ENCODE measurements at places on chromosomes 3 and 15.

GRCh38 chr15:68374168-68374745, 57.7 kb downstream of the ITGA11 start:
- no peak for DNase-seq

- DNase-seq = no peak
Observed at GRCh38 chr3:192170031-192170430, 557.3 kb downstream of the FGF12 start.

DNA sequence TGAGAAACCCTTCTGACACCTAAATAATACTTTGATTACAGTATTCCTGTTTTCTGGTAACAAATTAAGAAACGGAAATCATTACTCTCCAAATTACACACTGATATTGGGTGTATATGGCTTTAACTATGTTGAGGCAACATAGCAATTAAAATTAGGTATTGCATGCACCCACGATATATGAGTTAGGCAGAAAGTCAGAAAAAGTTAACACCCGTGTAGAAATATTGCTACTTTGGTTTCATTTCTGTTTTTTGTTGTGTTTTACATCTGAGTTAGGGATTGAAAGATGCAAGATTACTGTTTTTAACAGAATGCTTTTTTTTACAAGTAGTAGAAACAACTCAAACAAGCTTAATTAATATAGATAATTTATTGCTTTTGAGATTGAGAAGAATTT, 327.8 kb downstream of the GBE1 start:
- no peak for DNase-seq

GRCh38 chr3:12222775-12223485, 64.2 kb upstream of the TIMP4 start:
- no peak for DNase-seq

DNA sequence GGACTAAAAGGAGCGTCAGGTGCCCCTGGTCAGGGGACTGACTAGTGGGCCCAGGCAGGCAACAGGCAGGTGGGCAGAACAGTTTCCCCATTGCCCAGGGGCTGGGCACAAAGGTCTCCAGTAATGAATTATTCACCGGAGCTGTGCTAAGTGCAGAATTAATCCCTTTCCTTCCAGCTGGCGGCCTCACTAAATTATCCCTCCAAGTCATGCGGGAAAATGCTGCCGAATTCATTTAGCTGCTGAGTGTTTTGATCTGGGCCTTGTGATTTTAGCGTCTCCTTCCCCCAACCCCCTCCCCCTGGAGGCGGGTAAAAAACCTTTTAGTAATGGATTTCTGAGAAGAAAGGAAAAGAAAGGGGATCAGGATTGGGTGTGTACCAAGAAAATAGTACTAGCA, 47.2 kb downstream of the CCDC33 start:
- no peak for DNase-seq

GRCh38 chr3:64351713-64352638, 126.7 kb upstream of the PRICKLE2 start:
- DNase-seq = no peak

DNA sequence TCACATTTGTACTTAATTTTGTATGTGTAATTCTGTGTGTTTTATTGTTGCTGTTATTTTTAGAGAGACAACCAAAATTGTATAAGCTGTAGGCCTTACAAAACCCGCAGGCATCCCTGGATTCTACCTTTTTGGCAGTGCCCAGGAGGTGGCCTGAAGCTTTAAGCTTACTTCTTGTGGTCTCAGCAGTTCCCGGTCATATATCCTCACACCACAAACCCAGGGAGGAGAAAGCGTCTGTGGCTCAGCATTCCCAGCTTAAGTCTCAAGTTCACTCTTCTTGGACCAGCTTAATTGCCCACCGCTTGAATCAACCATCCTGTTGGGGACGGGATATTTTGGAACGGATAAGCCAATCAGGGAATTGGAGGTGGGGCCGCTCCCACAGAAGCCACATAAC, 36.7 kb downstream of the C2CD4A start:
- no peak for DNase-seq

DNA sequence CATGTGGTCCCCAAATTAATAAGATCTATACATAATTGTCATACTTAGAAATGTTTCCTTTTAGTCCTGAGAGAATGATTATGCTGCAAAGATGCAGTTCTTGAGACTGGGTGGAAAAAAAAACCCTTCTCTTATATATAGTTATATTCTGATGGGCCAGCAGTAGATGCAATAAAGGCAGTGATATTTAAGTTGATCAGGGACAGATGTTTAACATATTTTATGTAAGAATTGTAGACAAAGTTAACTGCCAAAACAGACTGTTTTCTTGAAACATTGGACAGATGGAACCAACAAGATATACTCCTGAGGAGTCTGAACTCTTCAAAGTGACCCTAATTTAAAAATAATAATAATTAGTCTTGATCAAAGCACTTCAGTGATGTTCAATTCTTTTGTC, 172.0 kb upstream of the LRIG1 start:
- no peak for DNase-seq

DNA sequence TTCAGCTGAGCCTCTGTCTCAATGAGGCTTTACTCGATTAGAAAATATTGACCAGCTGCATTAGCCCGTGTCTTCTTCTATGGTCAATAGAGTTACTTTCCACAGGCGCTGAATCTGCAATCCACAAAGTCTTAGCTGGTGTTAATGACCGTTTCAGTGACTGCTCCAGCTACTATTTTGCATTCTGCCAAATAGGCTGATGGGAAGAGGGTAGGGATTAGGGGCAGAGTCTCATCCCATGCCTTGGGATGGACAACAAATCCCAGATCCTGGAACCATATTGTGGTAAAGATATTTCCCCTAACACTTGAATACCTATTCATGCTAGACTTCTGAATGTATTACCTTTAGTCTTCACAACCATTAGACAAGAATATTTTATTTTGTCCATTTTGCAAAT, 29.5 kb upstream of the MAGI1 start:
- no peak for DNase-seq

DNA sequence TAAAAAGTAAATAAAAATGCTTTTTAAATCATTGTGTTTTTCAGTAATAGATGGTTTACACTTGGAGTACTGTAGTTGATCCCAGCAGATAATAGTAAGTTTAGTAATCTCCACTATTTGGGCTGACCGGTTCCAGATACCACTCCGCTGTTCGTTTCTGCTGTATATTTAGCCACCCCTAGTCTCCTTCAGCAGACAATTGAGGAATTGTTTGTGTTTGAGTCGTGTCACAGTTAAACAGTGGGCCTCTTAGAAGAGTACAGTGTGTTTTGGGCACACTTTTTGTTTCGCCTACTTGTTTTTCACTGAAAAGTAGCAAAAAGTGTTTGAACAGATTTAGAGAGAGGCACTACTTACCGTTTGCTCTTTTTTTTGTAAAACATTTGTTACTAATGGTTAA, 33.2 kb downstream of the PAK2 start:
- no peak for DNase-seq

DNA sequence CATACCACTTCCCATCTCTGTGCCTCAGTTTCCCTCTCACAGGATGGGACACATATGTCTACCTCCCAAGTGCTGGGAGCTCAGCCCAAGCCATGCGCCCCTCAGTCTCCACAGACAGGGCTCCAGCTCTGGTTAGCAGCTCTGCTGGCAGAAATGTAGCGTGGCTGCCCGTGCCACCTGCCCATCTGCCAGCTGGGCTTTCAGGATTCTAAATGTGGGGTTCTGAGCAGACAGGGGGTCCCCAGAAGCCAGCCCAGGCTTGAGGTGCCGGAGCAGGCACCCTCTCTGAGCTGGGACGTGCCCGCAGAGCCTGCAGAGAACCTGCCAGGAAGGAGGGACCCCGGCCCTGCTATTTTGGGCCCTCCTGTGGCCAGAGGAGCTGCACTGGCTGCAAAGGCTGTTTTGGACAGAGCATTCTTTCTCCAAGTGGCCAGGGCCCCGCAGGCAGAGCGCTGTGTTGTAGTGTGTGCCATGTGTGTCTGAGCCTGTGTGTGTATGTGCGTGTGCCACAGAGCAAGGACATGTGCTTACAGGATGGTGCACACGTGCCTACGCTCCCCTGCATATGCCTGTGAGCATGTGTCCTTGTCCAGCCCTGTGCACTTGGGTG, 31.7 kb downstream of the PSTPIP1 start:
- DNase-seq = no peak

DNA sequence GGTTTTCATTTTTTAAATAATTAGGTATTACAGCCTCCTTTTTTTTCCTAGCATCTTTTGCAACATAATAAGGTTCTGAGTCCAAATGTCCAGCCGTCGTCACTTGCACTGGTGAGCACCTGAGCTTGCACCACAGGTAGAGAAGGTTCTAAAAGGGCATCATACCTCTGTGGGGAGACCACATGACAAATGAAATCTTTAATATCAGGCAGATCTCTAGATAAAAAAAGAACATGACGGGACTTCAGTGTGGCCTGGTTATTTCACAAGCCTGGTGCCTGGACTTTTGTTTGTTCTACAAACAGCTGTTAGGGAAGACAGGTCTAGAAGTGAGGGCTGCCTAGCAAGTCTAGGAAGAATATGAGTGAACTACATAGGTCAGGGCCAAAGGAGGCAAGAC, 3.6 kb downstream of the ZBED2 start:
- no peak for DNase-seq

DNA sequence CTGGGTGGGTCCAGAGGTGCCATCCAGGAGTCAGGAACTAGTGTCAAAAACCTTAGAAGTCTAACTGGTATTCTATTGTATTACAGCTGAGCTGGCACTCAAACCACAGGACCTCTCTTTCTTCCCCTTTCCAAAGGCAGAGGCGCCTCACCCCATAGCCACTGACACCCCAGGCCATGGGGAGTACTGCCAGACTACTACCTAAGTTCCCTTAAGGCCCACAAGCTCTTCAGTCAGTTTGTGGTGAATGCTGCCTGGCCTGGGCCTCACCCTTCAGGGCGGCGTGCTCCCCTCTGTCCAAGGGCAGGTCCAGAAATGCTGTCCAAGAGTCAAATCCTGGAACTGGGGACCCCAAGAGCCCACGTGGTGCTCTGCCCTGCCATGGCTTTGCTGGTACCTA, 43.0 kb upstream of the FGF7 start:
- no peak for DNase-seq

GRCh38 chr3:44939581-44940036, 36.4 kb downstream of the ZDHHC3 start:
- no peak for DNase-seq

DNA sequence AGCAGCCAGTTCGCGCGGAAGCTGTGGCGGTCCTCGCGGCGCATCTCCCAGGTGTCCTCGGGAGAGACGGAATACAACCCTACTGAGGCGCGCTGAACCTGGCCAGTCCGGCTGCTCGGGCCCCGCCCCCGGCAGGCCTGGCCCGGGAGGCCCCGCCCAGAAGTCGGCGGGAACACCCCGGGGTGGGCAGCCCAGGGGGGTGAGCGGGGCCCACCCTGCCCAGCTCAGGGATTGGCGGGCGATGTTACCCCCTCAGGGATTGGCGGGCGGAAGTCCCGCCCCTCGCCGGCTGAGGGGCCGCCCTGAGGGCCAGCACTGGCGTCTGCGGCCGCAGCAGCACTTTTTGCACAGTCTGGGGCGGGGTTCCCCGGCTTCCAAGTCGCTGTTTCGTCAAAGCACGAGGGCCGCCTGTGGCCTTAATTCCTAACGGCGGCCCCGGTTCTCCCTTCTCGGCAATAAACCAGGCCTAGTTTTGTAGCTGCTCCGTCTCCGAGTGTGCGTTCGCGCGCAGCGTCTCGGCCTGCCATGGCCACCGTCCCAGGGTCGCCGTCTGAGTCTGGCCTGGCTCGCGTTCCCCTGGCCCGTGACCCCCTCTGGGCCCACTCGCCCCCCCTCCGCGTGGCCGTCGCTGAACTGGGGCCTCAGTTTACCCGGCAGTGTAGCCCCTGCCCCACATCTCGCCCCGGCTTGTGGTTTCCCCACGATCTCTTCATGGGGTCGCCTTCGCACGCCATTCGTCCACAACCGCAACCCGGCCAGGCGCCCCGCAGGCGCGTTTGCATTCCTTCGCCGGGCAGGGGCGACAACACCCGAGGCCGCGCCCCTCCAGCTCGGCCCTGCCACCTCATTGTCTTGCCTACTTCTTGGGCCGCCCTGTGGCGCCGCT, 30.0 kb downstream of the NBEAL2 start:
- peak; percentile 31 for DNase-seq

- no peak for DNase-seq
Observed at GRCh38 chr15:41079717-41080116, 36.4 kb downstream of the INO80 start.

DNA sequence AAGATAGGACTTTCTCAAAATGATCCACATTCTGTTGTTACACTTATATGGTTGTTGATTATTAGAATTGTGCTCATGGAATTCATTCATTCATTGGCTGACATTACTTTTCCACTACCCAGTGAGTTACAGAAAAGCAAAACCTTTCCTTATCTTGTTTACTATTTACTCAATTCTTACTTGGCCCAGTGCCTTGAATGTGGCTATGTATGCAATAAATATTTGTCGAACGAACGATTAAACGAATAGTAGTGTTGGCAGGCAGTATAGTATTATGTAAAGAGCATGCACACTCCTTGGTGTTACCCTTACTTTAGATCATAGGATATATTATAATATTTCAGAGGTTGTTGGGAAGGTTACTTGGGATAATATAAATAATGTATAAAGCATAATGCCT, 31.0 kb downstream of the CTDSPL2 start:
- no peak for DNase-seq

GRCh38 chr3:128271536-128272332, 118.5 kb downstream of the EEFSEC start:
- DNase-seq = no peak

- DNase-seq = no peak
Observed at GRCh38 chr3:166420071-166420470, 582.8 kb upstream of the BCHE start.

GRCh38 chr3:140004271-140004670, 69.3 kb downstream of the CLSTN2 start:
- no peak for DNase-seq

- DNase-seq = no peak
Observed at GRCh38 chr3:50302095-50303012, 1.0 kb downstream of the HYAL1 start.

GRCh38 chr15:67149068-67149772, 83.8 kb downstream of the SMAD3 start:
- no peak for DNase-seq

DNA sequence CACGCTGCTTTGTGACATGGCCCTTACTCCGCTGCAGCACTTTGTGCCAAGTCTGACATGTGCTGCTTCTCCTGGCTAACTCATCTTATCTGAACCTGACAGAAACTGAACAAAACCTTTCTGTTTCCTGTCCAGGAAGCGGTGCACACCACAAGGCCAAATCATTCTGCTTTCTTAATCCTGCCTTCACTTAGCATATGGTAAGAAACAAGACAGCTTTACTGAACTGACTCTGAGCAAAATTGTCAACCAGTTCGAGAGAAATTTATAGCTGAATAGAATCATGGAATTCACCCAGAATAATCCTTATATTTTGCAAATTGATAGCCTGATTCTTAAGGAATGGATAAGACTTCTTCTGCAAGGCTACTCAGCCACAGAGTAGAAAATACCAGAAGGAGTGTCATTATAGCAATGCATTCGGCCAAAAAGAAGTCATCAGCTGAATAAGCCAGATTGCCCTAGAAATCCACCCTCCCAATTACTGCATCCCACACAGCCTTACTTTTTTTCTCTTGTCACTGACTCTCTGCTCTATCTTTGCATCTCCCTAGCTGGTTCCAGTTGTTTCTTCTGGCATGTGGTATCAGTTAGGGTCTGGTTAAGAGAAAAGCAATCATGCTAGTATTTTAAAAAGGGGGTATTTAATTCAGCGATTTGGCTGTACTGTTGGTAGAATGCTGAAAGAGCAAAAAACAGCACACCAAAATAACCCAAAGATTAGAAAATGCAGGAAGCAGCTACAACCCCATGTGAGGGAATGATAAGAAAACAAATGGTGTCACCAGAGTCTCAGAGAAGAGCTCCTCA, 41.6 kb upstream of the STRIT1 start:
- DNase-seq = no peak
